ENCODE measurements at places on chromosomes 2 and 18.
A peak's percentile ranks its signal among the peaks of the same experiment; 100 is the strongest.

- DNase-seq, result no peak
Measured at GRCh38 chr2:192026059-192026824, 168.5 kb downstream of the TMEFF2 start.

DNA sequence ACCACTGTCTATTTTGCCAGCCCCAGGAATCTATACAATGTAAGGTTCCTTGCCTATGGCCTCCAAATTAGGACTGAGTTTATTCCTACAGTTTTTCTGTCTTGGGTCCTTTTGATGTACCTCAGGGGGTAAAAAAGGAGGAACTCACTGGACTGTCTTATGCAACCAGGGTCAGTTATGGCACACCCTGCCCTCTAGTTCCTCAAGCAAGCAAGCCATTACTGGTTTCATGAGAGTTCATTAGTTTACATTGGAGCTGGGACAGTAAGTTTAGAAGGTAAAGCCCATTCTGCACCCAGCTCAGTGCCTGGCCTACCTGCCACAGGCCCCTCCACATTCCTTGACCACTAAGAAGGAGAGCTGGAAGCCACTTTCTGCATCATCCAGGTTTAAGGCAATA lies 68.7 kb upstream of the WIPF1 start:
- DNase-seq, result no peak

DNA sequence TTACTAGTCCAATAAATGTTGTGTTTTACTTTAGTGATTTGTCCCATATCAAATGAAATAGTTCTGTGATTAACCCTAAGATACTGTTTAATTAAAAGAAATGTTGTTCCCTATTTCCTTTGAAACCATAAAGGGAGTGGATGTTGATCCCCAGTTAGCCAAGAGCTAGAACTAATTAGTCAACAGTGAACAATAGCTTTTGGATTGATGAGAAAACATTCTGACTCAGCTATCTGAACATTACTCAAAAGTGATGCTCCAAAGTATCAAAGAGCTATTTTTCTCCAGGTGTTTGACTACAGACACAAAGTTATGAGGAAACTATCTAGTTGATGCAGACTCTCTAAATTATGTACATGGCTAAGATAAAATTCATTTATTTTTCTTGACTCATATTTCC lies 7.3 kb upstream of the FEZ2 start:
- DNase-seq, result no peak

- DNase-seq, result no peak
Measured at GRCh38 chr2:8022908-8023640, 658.8 kb upstream of the ID2 start.

GRCh38 chr2:20185176-20186022 lies 39.5 kb downstream of the SDC1 start:
- no peak for DNase-seq

GRCh38 chr18:21203126-21203525 lies 38.9 kb upstream of the GREB1L start:
- DNase-seq, result no peak

- DNase-seq, result no peak
Measured at GRCh38 chr18:9281780-9282179, 52.8 kb upstream of the TWSG1 start.

DNA sequence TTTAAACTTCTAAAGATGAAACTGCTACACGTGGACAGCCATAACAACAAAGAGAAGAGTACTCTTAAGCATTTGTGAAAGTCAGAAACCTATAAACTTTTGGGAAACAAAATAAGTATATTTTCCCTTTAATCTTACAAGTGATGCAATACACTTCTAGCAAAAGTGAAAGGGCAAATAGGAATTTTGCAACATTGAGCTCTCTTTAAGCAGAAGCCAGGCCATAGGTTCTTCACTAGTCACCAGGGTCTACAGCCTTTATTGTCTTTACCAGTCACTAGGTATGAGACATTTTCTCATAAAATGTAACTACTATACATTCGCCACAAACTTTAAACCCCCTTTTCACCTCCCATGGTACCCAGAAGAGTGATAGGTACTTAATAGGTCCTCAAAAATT lies 37.5 kb downstream of the SCN1A start:
- DNase-seq, result no peak

- DNase-seq, result no peak
Measured at GRCh38 chr2:46411985-46412384, 67.4 kb upstream of the TMEM247 start.

DNA sequence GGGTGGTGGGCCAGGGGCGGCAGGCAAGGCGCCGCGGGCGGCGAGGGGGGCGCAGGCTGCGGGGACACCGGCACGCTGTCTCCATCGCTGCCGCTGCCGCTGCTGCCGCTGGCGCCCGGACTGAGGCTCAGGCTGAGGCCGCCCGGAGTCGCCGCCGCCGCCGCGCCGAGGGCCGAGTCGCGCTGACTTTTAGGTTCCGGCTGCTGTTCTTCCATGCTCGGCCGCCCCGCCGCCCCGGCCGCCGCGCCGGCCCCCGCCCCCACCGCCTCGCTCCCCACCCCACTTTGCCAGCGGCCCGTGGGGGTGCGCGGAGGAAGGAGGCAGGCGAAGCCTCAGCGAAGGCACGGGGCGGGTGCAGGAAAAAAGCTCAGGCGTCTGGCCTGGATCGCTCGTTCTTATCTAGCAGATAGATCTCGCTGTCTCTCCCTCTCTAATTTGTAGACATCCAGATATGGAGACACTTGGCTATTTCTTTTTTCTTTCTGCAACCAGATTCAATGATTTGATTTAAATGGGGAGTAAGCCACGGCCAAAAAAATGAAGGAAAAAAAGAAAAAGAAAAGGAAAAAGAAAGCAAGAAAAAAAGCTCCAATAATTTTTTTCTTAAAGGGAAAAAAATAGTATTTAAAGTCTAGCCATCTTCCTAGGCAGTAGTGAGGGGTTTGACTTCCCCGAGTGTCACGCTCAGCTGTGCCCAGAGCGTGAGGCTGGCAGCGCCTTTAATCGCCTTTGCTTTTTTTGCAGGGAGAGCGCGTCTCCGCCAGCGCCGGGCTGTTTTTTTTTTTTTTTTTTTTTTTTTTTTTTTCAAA lies at the start of gene EN1:
Gene EN1, minus strand, starts transcription at position 696 of the 809 bp plus-strand sequence. Its CDS starts 481 bp downstream, at position 215.
- DNase-seq, result no peak

DNA sequence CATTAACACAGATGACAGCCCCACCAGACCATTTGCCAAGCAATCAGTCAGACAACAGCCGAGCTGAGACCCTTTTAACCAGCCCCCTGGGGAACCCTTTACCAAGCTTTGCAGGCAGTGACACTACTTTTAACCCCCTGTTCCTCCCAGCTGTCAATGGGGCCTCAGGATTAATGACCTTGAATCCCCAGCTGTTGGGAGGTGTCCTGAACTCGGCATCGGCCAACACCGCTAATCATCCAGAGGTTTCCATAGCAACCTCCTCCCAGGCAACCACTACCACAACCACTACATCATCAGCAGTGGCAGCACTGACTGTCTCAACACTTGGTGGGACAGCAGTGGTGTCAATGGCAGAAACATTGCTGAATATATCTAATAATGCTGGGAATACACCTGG lies 160.9 kb upstream of the EPC2 start:
- DNase-seq, result no peak

DNA sequence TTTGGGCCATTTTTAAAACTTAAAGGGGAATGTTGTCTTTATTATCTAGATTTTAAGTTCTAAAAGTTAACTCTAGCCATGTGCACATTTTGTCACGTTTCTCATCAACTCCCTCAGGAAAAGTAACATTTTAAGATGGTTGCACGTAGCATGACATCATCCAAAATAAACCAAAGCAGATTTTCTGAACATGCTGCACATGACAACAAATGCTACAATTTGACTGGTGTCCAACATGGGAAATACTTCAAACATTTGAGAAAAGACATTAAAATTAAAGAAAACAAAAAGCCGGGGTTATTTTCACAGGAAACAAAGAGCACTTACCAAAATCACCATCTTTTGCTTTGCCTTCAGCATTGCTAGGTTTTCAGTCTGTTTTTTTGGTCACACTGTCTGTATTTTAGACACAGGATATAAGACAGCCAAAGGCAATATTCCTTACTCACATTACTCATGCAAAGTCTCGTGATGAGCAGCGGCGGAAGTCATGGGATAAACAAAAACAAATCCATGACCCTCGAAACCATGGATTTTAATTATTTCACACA lies 51.3 kb upstream of the RND3 start:
- DNase-seq, result no peak

DNA sequence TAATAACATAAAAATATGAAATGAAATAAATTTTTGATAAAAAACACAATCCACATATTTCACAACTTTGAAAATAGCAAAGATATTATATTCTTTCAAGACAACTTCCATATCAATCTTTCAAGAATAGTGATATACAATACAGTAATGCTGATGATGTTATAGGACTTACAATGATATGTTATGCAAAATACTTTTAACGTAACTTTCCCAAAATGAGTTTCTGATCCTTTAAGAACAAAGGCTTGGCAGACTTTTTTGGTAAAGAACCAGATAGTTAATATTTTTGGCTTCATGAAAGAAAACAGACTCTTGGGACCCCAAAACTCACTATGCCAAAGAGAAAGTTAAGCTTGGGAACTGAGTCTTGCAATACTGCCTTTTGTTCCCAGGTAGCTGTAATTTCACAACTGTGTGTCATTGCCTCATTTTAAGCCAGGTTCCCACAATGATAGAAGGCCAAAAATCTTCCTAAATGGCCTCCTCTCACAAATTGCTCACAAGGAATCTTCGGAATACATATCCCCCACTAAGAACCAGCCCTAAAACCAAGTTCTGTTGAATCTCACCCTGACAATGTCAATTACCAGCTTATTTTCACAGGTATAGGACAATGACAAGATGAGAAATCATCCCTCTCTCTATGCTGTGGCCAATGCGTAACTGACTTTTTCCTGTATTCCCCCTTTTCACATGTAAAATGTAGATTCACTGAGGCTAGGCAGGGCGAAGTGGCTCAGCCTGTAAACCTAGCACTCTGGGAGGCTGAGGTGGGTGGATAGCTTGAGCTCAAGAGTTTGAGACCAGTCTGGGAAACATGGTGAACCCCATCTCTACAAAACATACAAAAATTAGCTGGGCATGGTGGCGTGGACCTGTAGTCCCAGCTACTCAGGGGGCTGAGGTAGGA lies 54.8 kb upstream of the STRN start:
- no peak for DNase-seq

- DNase-seq, result peak; percentile 19
Measured at GRCh38 chr2:134919341-134920210, 954 bp downstream of the CCNT2 start.

DNA sequence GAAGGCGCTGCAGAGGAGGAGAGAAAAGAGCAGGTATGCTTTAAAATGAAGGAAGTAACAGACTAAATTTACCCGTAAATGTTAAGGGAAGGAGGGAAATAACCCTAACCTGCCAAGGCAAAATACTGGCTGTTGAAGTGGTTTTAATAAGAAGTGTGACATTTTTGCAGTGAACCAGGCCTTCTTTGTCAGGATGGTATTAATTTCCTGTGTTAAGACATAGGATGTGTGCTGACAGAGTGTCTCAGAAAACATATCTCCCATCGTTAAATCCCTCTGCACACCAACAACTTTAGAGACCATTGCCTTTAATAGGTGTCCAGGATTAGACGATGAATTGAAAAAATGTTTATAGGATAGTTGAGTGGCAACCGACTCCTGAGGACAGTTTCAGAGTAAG lies 9.9 kb downstream of the TTC39C start:
- DNase-seq, result no peak

DNA sequence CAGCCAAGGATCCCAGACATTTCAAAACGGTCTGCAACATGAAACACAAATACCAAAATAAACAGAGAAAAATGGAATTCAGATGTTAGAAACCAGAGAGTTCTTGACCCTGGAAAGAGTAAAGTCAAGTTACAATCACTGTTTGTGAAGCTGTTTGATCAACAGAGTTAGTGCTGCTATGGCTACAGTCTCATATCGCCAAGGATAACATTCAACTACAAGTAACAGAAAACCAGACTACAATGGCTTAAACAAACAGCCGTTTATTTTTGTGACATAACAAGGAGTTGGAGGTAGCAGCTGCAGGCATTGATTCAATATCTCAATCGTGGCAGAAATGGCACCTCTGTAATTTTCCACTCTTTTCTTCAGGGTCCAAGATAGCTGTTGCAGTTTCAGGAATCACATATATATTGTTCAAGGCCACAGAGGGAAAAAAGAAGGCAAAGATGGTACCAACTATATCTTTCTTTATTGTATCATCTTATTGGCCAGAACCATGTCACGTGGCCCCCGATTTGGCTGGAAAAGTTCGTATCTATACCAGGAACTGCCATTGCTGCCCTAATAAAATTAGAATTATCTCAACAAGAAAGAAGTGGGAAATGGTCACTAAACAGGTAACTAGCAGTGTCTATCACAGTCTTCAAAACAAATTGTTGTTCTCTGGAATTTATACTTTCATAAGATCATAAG lies 17.7 kb upstream of the HNRNPLL start:
- DNase-seq, result no peak
